ENCODE measurements at places on chromosomes 4 and X.

DNA sequence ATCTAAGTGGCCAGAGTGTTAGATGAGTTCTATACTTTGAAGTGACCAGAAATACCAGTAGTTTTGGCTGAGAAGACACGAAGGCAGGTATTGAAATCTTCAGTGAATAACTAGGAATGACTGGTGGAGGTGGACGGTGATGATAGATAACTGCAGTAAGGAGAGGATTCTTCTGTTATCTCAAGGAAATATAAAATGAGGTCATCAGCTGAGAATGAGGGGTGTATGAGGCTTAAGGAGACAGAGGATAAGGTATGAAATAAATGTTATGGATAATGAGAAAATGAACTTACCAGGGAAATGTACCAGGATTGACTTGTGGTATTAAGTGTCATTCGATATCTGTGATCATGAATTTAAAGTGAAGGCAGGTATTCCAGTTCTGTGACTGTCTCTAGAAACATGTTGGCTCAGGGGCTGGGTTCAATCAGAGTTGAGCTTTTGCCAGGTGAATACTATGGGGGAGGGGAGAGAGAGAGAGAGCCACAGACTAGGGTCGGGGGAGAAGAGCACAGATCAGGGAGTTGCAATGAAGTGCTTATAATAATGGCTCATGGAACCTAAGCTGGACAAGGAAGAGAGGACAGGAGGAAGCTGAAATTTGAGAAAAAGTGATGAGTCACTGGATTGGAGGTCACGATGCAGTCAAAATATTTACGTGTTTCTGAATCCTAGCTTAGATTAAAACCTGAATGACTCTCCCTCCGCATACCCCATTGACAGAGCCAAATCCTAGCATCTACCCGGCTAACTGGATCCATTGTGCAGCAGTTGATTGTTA is 37.5 kb upstream of the BRS3 start:
- no peak for DNase-seq

DNA sequence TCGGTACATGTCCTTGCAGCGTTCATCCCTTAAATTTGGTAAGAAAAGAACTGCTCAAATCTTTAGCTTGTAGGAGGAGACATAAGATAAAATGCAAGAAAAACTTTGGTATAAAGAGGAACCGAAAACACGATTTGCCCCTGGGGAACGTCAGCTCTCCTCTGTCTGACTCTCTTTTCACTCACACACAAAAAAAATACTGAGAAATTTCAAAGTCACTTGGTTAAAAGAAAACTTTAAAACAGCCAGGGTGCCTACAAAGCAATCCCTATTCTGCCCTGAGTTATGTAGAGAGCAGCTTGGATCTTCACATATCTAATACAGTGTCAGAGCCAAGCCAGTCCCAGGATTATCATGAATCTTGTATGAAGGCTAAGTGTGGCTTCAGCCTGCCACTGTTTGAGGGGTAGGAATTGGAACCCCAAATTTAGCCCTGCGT is 248.5 kb upstream of the CXXC4 start:
- DNase-seq: peak; percentile 9

DNA sequence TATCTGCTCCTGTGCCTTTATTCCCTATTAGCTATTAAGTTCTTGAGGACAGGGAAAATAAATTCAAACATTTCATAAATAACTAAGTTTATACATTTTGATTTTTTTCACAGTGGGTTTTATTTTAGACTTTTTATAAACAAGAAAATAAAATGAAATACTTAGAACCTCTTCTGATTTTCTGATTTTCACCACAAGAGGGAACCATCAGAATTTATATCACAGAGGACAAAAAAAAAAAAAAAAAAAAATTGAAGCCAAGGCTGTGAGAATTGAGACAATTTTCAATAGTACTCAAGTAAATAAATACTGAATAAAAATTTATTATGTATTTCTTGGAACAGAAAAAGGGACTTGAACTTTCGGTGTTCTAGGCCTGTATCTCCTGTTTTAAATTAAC is 288.1 kb downstream of the SH3BGRL start:
- no peak for DNase-seq

GRCh38 chrX:15815779-15816437 is 25.6 kb downstream of the ZRSR2 start:
- peak; percentile 7 for DNase-seq

DNA sequence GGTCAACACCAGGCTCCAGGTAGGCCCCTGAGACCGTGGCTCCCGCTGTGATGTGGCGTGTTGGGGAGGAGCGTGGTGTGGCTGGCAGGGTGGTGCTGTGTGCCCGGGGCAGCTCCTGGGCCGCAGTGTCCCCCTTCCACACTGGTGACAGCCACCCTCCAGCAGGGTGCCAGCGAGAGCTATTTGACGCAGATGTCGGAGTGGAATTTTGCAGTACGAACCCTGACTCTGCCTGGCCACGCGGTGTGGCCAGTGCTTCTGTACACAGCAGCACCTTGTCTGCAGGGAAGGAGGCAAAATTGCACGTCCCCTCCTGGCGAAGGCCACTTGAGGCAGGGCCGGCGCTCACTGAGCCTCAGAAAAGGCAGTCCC is 53.2 kb downstream of the CPZ start:
- no peak for DNase-seq

DNA sequence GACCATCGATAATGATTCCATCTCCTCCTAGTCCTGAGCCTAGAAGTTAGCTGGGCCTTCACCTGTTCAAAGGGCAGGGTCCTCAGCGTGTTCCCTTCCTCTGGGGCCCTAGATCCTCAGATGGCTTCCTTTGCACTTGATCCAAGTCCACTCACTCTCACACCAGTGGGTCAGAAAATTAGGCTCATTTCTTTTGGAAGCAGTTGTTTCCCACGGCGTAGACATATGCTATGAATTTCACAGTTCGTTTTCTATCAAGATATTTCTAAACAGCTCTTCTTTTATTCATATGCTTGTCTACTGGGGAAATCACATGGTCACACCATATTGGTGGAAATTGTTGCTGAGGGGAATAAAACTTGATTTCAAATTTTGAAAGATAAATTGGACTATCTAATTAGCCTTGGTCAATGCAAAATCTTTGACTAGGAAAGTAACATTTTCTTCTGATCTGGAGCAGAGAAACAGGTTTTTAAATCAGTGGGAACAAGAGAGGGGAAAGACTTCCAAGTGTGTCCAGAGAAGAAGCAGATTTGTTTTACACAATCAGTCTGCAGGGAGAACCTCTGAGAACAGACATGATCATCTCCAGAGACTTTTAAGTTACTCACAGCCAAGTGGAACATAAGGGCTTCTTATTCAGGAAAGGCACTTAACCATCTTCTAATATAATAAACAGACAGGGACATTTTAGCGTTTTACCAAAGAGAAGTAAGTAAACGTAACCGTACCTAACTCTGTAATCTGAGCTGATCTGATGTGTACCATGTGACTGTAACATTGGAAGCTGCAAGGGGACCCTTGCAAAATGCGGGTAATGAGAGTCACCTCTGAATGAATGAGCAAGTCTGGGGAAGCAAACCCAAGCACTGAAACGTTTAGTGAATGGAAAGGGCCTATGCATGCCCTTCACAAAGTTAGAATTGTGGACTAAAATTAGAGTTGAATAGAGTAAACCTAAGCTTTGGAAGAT is 455.7 kb upstream of the FAT1 start:
- DNase-seq: no peak

GRCh38 chr4:7050481-7051143 is 7.4 kb downstream of the TADA2B start:
- DNase-seq: no peak

DNA sequence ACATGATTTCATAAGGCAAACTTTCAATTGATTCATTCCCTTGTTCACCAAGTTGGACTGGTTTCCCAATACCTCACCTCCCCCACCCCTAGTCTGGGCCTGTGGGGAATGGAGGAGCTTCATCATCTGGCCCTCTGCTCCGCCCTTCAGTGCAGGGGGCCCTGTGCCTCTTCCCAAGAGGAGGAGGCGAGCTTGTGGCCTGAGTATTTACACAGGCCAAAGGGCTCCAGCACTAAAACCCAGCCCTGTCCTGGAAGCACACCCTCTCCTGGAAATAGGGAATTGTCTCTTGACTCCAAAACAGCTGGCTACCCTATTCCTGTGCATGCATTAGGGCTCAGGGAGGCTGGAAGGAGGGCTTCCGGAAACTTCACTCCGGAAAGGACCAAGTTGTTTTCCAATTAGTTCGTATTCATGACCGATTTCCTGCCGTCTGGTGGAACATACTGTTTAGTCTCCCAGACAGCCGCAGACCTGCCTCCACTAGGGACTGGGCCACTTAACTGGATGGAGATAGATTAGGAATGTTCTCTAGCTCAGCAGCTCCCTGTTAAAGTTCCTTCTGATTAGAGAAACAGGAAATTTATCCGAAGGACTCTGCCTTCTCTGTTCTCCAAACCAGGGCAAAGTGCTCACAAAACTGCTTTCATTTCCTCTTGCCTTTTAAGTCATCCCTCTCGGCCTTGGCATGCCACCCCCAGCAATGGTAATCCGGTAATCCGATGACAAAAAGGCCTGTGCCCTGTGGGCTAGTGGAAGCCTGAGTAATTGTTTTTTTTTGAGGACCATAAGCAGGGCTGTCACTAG is 5.8 kb downstream of the SRPX2 start:
- no peak for DNase-seq

GRCh38 chrX:455199-455598 is 68.5 kb upstream of the PPP2R3B start:
- no peak for DNase-seq

DNA sequence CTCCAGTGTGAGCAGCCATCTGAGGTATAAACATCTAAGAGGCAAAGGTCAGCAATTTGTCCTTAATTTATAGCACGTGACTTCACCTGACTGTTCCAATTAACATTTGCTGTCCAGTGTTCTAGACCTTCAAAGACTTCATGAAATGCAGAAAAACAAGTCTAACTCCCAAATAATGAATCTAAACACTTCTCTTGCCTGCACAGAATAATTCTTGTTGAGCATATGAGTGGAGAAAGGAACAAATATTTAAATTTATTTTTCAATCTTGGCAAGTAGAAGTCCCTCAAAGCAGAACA is 12.0 kb downstream of the RFC1 start:
- no peak for DNase-seq

DNA sequence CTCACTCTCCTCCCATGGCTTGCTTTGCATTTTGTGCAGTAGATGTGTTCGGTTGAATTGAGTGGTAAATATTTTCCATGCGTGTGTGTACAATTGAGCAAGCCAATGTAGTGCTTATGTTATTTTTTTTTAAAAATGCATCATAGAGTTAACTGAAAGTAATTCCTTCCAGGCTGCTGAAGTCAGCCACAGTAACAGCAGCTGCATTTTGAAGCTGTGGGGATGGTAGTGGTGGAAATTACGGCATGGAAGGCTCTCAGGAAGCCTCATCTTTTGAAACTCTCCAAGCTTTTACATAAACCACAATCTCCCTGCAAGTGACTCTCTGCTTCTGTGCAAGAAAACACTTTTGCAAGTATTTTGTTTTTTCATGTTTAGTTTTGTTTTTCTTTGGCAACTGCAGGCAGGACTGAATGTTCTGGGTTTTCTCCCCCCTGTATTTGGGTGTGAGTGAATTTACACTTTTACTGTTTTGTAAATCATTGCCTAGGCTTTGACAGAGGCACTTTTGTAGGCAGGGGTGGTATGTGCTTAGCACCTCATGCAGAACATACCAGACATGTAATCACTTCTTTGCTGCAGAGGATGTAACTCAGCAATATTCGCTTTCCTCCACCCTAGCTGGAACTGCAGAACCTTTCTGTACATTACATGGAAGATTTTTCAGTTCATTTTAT is 56.2 kb downstream of the LRRC66 start:
- DNase-seq: no peak

GRCh38 chr4:168475745-168476144 is 4.5 kb downstream of the DDX60L start:
- no peak for DNase-seq

DNA sequence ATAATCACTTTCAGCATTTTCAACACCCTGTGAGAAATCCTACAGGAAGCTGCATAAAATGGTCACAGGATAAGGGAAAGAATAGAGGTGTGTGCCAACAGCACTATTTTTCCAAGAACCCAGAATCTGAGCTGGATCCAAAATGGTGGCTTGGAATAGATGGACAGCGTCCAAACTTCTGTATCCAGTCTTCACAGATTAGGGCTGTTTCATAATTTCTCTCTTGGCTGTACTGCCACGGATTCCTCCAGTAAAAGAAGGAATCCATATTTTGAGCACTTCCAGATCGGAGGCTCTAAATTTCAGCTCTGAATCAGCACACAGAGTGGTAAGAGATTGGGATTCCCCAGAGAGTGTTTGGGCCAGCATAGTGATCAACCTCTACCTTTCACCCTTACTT is 12.2 kb downstream of the MAOB start:
- DNase-seq: no peak

GRCh38 chr4:123092586-123092985 is 170.2 kb upstream of the NUDT6 start:
- no peak for DNase-seq

GRCh38 chr4:151675411-151675971 is 85.3 kb downstream of the GATB start:
- no peak for DNase-seq

DNA sequence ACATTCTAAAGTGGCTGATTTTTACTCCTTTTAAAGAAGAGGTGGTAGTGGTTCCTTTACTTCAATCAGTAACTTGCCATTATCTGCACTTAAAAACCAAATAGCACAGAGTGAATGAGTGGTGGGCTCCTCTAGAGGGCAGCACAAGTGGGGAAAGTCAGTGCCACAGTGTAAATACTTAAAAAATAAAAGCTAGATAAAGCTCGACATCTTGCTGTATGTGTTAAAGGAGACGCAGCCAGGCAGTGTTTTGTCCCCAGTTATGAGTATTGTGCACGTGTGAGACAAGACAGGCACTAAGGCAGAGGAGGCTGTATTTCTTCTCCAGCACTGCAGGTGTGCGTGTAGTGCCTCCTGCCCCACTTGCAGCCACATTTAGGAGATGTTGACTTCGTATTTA is 24.6 kb downstream of the NAP1L5 start:
- no peak for DNase-seq

GRCh38 chrX:136395271-136395670 is 92.5 kb upstream of the BRS3 start:
- no peak for DNase-seq

DNA sequence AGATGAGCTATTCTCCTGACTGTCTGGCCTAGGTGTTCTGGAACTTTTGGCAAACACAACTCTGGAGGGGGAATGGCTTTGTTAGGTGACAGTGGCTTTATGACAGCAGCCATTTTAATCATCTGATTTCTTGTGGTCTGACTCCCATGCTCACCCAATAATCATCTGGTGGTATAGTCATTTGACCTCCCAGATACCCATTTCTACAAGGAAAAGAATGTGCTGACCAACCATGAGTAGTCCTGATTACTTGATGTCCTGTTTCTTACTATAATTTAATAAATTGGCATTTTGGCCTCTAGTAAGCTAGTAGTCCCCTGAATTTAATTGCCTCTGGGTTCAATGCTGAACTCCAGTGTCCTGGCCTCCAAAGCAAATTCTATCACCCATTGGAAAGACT is 109.9 kb upstream of the DUSP21 start:
- no peak for DNase-seq
